Urinary bladder (tissue), 4 donors: ENCODE measurements at places on chromosomes 3 and 15.

GRCh38 chr15:42157981-42158765 is 1.7 kb upstream of the PLA2G4F start:
- DNase-seq = no peak

DNA sequence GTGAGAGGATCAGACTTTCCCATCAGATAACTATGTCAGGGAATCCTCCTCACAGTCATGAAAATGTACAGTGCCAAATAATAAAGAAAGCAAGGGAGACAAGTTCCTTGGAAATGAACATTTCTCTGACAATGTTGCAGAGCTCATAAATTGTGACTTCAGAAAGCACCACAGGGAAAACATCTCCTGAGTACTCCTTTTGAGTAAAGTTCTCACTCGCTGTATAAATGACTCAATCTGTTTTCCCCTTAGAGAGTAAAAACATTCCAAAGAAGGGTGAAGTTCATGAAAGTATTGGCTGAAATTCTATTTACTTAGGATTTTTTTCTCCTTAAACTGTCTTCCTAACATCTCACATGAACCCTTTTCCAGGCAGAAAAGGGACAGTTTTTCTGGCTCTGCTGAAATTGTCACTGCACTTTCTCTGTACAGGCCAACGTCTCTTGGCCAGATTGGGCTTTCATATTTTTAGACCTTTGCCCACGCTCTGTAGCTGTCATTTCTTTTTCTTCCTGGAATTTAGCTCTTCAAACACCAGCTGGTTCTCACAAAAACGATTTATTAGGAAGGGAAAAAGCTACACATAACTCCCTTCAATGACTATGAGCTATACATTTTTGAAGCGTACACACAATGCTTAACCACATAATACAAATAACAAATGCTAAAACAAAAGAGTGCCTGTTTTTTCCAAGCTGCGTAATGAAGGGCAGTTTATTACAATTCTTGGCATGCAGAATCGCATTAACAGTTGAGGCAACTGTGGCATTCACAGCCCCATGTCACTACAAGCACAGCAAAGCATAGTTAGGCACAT is 216.1 kb downstream of the ATP8B4 start:
- peak; percentile 82 for DNase-seq

- DNase-seq = no peak
Observed at GRCh38 chr3:134381076-134381475, 6.8 kb upstream of the AMOTL2 start.

DNA sequence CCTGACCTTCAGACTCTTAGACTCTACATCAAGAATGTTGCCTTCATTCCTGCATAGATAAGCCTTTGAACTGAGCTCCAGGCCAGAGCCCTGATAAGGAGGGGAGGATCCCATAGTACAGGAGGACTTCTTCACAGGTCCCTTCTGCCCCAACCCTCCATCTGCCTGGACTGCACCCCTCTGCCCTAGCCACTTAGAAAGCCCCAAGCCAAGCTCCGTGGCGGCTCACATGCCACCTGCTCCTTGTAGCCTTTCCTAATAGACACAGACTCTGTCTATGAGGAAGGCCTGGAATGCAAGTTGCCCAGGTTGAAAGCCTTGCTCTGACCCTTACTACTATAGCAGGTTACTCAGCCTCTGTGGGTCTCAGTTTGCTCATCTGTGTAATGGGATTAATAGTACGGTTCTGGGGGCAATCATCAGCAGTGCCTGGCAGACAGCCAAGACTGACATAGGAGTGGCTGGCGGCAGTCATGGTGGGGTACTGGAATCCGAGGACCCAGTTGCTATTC is 11.6 kb downstream of the PCSK6 start:
- no peak for DNase-seq

DNA sequence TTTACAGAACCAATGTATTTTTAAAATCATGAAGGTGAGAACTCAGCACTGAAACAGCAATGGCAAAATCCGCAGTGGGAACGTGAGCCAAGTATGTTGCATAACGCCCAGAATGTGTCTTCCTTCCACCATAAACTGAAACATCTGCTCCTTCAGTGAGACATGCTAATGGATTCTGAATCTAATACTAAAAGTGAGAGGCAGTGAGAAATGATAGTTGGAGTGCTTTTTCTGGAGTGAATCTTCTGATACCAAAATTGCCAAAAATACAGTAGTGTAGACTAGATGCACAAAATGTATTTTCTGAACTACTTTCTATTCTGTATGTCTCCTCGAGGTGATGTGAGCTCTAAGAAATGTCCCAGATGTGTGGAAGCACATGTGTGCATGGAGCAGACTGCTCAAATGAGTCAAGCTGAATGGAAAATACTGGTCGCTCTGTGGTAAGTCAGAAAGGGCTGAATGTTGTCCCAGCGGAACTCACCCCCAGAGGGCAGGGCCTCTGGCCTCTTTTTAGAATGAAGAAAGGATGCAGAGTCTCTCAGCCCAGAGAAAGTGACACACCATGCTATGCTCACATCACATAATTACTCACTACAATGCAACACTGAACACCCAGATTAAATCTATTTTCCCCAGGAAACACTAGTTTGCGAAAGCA is 73.0 kb downstream of the ATP10A start:
- peak; percentile 36 for DNase-seq

GRCh38 chr15:42140383-42141070 is 15.9 kb downstream of the PLA2G4F start:
- DNase-seq = no peak

- no peak for DNase-seq
Observed at GRCh38 chr3:37712421-37712820, 149.3 kb upstream of the CTDSPL start.

GRCh38 chr3:154864947-154865346 is 215.2 kb upstream of the MME start:
- no peak for DNase-seq

DNA sequence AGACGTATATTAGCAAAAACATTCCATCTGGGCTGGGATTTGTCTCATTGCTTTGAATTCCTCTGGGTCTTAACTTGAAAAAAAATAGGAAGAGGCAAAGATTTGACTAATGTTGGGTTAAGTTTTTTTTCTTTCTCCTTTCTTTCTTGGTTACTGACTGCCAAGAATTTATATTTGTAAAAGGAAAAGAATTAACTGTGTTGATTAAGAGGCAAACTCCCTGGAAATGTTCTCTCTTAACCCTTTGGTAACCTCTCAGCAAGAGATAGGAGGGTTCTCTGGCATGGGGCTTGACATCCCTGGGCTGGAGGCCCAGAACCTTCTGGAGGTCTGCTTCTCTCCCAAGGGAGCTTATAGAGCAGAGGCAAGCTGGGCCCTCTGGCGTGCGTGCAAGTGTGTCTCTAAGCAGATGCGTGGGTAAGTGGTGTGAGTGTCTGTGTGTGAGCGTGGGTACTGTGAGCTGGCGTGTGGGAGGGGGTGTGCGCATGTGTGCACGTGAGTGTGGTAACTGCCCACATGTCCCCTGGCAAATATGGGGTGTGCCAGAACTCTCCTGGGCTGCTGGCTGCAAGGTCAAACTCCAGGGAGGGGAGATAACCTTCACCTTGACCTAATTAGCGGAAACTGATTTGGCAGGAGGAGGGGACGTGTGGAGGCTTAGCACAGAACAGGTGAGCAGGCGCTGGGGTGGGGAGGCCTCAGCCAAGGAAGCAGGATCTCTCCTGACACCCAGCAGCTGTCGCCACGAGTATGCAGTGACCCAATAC is 49.4 kb upstream of the MAGEF1 start:
- peak; percentile 80 for DNase-seq

DNA sequence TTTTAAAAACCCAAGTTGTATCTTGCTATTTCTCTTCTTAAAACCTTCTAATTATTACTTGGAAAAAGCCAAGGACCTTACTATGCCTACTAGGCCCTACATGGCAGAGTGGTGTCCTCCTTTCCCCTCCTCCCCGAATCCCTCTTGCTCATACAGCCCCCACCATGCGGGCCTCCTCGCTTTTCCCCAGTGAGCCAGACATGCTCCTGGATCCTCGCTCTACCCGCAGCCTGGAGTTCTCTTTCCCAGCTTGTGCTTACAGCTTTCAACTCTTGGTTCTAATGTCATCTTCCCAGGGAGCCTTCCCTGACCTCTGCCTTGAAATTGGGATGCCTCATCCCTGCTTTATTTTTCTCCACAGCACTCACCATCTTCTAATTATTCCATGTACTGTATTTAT is 111.8 kb upstream of the TLE3 start:
- no peak for DNase-seq

DNA sequence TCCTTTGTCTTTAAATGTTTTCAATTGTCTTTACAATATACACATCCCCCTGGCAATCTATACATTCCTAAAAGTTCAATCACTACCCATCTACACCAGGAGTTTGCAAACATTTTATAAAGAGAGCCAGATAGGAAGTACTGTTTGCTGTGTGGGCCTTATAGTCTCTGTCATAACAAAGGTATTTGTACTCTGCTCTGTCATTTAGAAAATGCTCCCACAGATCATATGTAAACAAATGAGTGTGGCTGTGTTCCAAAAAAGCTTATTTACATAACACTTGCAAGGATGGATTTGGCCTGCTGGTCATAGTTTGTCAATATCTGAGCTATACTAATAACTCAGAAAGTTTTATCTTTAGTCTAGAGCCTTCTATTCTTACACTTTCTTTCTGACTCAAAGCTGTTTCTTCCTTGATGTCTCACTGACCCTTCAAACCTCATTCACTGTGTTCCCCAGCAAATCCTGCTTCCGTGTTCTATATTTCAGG is 511.9 kb downstream of the GBE1 start:
- DNase-seq = no peak

DNA sequence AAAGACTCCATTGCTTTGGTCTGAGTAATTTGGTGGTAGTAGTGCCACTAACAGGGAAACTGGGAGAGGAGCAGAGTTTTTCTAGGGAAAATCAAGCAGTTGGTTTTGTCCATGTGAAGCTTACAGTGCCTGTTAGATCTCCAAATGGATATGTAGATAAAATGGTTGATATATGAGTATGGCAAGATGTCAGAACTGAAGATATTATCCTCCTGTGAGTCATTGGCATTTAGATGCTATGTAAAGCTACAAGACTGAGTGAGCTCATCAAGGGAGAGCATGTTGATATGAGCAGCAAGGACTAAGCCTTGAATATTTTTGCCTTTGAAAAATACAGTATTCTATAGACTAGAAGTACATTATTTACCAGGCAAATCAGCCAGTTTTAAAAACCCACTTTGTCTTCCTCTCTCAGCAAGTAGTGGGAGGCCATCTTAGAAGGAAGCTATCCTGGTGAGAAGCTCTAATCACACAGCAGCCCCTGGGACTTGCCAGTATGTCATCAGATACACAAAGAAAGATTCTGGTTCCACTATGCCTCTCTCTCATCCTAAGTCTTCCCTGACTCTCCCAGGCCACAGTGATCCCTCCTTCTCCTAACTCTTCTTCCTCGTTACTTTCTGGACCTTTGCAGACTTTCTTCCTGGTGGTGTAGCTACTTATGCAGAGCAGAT is 77.4 kb upstream of the ANKRD28 start:
- no peak for DNase-seq

DNA sequence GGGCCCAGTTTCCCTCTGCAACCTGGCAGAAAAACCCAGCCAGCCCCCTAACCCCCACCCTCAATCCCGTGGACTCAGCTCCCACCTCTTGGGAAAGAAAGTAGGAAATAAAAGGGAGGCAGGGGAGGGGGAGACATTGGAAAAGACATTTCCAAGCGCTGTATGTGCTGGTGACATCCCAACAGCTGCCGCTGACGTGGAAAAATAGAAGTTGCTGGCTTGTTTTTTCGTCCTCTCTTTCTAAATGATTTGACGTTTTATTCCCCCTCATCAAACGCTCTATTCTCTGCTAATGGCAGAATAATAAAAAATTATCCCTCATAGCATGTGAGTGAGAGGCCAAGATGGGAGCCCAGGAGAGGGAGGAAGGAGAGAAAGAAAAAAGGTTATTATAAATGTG is 76.1 kb downstream of the LINGO1 start:
- no peak for DNase-seq

- DNase-seq = no peak
Observed at GRCh38 chr15:79064496-79064895, 26.1 kb downstream of the RASGRF1 start.

- no peak for DNase-seq
Observed at GRCh38 chr3:105904678-105905284, 36.0 kb upstream of the CBLB start.

DNA sequence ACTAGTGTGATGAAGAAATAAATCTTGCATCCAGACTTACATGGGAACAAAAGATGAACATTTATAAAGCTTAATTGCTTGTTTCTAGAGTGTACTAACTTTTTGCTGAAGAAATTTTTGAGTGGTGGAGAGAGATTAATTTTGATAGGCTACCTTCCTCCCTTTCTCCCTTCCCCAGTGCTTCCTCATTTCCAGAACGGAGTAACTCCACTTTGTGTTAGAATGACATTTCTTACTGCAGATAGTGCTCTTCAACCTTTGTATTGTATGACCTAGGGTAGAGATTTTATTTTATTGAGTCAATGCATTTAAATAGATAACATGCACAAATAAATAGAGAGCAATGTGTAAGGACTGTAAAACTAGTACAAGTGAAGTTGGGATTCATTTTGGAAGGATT is 1.9 kb downstream of the ATP1B3 start:
- no peak for DNase-seq

DNA sequence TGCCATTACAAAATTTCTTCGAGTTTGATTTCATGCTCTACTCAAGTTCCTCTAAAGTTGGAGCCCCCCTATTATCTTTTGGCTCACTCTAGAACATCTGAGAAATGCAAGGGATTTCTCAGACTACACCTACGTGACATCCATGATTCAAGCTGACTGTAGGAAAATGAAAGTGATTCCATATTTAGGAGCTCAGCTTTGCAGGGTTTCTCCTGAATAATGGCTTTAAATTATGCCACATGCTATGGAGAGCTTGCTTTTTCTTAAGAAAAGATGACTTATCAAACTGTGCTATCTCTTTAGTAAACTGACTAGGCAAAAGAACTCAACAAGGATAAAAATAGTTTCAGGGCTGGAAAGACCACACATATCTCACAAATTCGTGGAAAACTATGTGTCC is 292.1 kb downstream of the LSAMP start:
- no peak for DNase-seq

DNA sequence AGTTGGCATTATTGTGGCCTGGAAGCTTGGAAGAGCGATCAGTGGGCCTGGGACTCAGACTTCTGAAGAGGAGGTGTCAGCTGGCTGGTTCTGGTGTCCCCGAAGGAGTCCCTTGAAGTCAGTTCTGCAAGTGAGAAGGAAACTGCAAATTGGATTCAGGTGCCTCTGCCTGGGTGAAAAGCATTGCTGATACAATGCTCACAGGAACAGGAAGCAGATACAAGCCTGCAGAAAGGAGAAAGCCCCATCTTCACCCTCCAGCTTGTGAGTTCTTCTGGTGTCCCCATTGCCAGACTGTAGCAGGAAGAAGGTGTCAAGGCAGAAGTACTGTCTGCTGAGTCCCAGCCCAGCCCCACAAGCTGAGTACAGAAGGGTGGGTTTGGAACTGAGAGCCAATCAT is 271.3 kb downstream of the PLOD2 start:
- DNase-seq = no peak

DNA sequence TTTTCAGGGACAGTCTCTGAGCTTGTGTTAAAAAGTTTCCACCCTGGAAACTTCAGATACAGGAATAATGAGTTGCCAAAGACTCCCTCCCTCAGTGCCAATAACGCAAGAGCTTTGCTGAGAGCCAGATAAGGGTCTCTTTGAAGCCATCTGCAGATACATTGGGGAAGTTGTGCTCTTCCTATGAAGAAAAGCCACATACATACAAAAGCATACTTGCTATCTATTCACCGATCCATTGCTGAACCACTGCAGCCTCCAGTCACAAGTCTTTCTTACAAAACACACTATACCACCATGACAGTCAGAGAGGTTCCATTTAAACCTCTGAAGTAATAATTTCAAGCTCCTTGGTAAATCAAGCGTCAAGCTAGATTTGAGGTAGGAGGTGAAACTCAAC is 10.0 kb upstream of the RETNLB start:
- no peak for DNase-seq
